Adrenal gland (tissue), 19 donors: ENCODE measurements at places on chromosomes 7 and 10. TPM values are rescaled to one million over a fixed set of nuclear protein-coding genes. Genes with fewer than 3 reads are reported as not detected.

GBX1 gene
- not detected for total RNA-seq

CNNM1 gene
- 1.2 TPM for total RNA-seq

CYP51A1 gene
- total RNA-seq, result 586 TPM

GNG11 gene
- 21.7 TPM for total RNA-seq

UNC5B gene
- total RNA-seq, result 18.4 TPM
